Fibroblast of skin of back (primary cell): ENCODE measurements at places on chromosomes 6 and 20.
A peak's percentile ranks its signal among the peaks of the same experiment; 100 is the strongest.

GRCh38 chr6:6331393-6331792 is 10.9 kb upstream of the F13A1 start:
- no peak for DNase-seq

DNA sequence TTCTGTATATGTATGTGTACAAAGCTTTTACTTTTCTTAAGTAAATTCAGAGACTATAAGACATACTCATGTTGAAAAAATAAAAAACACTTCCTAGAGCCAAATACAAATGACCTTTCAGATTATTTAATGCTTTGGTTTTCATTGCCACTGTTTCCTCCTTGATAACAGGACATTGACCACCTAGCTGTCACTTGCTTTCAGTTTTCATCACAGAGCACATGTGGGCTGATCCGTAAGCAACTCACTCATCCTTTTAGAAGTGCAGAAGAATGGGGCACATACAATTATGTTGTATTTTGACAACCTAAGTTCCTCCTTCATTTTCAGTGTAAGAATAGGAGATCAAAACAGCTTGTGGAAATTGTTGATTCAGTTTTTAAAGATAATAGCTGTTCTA is 6.2 kb downstream of the ZBTB2 start:
- DNase-seq, result no peak

- DNase-seq, result peak; percentile 66
Measured at GRCh38 chr20:32522776-32523612, 62.1 kb downstream of the NOL4L start.

DNA sequence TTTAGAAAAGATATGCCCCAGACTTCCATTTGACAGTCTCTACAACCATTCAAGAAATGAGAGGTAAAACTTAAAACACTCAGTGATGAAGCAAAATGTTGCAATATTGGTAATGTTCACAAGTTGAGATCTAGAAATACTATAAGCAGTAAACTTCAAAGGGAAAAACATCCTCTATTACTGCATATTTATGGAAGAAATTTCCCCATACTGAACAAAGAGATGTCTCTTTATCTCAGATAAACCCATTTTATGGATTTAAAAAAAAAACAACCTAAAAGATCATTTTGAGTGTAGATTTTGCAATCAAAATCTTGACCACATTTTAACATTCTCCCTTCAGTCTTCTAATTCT is 177.8 kb upstream of the TAB2 start:
- no peak for DNase-seq

- no peak for DNase-seq
Measured at GRCh38 chr6:147891671-147892070, 383.2 kb downstream of the SAMD5 start.

DNA sequence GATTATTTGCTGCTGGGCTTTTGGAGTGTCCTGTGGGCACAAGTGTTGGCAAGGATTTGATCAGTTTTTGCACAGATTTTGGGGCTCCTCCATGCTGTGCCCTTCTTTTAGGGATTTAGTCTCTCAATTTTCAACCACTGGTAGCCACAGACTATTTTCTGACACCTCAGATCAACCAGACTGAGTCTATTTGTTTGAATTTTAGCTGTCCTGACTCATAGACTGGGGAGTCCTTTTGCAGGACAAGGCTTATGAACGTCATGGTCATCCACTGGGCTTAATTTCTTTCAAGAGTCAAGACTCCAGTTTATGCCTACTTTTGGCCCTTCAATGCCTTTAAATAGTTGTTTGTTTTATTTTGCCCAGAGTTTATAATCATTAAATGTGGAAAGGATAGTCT is 59.3 kb downstream of the BCKDHB start:
- no peak for DNase-seq

GRCh38 chr6:52317211-52317610 is 32.7 kb upstream of the MCM3 start:
- DNase-seq, result no peak

GRCh38 chr6:24802271-24803059 is 3.7 kb upstream of the ARMH2 start:
- DNase-seq, result peak; percentile 76

DNA sequence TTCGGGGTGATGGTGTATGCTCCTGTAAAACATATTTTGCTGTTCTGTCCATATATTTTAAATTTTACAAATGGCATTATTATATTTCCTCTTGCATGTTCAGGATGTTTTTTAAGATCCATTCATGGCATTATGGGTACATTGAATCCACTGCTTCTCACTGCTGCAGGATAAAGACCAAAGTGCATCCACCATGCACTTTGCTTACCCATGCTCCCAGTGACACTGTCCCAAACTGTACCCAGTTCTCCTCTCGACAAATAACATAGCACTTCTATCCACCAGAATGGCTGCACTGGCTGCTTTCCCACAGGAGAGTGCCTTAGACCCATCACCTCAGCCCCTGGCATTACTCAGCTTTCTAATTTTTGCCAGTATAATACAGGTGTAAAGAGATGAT is 29.7 kb downstream of the MTRES1 start:
- no peak for DNase-seq

- no peak for DNase-seq
Measured at GRCh38 chr6:28323813-28324424, 12.0 kb downstream of the ZSCAN31 start.

- DNase-seq, result no peak
Measured at GRCh38 chr6:10303608-10304506, 111.0 kb downstream of the TFAP2A start.

GRCh38 chr6:3290931-3291211 is 32.1 kb downstream of the PSMG4 start:
- no peak for DNase-seq

GRCh38 chr20:38947931-38948362 is 14.2 kb upstream of the DHX35 start:
- DNase-seq, result no peak

- DNase-seq, result peak; percentile 74
Measured at GRCh38 chr20:25867776-25868649, 171.4 kb upstream of the ZNF337 start.
